ENCODE measurements at places on chromosomes 1 and 21.
A peak's percentile ranks its signal among the peaks of the same experiment; 100 is the strongest.

DNA sequence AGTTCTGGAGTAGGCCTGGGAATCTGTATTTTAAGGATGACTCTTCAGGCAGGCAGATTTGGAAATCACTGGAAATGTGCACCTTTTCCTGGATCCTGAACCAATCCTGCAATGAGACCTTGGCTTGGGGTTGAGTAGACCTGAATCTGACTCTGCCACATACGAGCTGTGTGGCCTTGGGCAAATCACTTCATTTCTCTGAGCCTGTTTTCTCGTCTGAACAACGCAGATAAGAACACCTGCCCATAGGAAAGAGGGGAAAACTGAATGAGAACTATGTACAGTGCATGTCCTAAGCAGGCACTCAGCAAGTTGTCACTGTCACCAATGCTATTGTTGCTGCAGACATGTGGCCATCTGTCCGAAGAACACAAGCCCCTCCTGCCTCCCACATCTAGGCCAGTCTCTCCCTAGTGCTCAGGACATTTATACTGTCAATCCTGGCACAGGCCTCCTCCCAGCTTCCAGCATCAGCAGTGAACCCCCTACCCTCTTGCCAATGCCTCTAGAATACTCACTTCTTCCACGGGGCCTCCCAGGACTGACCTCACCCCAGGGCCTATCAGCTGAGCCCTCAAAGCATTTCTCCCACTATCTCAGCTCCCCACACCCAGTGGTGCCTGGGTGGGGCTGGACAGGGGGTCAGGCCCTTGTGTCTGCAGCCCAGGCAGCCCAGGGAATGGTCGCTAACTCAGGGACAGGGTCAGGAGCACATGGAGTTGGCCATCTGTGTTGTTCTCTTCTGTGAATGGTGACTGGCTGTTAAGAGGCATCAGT, 88.8 kb upstream of the ZBTB40 start:
- no peak for DNase-seq

- DNase-seq = no peak
These were observed 189.6 kb upstream of the ST6GALNAC5 start for GRCh38 chr1:76677416-76678405.

GRCh38 chr21:34372321-34372720, 3.0 kb upstream of the SMIM11 start:
- DNase-seq = no peak

- DNase-seq = no peak
These were observed 111.7 kb downstream of the DUSP10 start for GRCh38 chr1:221630236-221630635.

GRCh38 chr1:243291292-243291691, 35.5 kb downstream of the SDCCAG8 start:
- DNase-seq = no peak

DNA sequence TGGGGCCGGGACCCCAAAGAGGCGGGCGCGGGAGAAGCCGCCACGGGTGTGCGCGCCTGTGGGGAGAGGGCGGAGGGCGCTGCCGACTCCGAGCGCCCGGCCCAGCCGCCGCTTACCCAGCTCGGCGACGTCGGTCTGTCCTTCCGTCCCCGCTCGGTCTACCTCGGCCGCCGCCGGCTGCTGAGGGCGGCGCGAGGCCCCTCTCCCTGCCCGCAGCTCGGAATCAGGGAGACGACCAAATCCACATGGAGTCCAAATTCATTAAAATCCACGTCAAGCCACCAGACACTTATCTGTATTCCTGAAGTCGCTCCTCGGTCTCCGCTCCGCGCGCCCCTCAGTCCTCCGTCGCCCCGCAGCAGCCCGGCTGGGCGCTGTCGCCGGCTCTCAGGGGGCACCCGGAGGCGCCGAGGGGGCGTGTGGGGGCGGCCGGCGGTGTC, 637 bp downstream of the PLXNA2 start:
- no peak for DNase-seq

- DNase-seq = no peak
These were observed 7.4 kb upstream of the TIAM1 start for GRCh38 chr21:31351438-31351837.

DNA sequence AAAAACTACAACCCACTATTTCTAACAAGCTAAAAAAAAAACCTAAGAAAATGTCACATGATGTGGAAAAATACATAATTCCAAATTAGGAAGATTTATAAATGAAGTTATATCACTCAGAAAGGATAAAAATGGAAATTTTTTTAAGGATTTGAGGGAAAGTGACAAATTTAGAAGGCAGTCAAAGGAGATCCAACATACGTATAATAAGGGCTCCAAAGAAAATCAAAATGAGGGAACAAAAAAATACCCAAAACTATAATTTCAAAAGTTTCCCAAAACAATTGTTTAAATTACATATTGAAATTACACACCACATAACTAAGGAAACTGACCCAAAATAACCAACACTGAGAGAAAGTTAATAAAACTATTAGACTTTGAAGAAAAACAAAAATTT, 381.1 kb upstream of the KAZN start:
- no peak for DNase-seq

- no peak for DNase-seq
These were observed 68.2 kb downstream of the OVGP1 start for GRCh38 chr1:111359376-111359775.

GRCh38 chr1:30668024-30668423, 55.4 kb downstream of the MATN1 start:
- DNase-seq = no peak

DNA sequence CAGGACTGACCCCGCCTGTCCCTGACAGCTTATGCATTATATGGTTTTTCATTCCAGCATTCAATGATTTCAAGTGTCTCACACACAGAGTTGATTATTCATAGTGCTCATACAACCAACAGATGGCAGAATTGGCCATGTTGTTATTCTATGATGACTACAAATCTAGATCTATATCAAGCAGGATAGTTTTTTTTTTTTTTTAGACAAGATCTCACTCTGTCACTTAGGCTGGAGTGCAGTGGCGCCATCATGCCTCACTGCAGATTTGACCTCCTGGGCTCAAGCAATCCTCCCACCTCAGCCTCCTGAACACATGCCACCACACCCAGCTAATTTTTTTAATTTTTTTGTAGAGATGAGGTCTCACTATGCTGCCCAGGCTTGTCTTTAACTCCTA, 40.1 kb upstream of the LRRC8D start:
- no peak for DNase-seq

GRCh38 chr1:160419838-160420169, 19.4 kb downstream of the VANGL2 start:
- DNase-seq = no peak

GRCh38 chr1:223353939-223354338, 10.0 kb downstream of the SUSD4 start:
- no peak for DNase-seq

- DNase-seq = peak; percentile 1
These were observed 1.6 kb downstream of the LMO4 start for GRCh38 chr1:87330057-87330884.

GRCh38 chr1:91603409-91603808, 102.8 kb downstream of the CDC7 start:
- DNase-seq = peak; percentile 25

DNA sequence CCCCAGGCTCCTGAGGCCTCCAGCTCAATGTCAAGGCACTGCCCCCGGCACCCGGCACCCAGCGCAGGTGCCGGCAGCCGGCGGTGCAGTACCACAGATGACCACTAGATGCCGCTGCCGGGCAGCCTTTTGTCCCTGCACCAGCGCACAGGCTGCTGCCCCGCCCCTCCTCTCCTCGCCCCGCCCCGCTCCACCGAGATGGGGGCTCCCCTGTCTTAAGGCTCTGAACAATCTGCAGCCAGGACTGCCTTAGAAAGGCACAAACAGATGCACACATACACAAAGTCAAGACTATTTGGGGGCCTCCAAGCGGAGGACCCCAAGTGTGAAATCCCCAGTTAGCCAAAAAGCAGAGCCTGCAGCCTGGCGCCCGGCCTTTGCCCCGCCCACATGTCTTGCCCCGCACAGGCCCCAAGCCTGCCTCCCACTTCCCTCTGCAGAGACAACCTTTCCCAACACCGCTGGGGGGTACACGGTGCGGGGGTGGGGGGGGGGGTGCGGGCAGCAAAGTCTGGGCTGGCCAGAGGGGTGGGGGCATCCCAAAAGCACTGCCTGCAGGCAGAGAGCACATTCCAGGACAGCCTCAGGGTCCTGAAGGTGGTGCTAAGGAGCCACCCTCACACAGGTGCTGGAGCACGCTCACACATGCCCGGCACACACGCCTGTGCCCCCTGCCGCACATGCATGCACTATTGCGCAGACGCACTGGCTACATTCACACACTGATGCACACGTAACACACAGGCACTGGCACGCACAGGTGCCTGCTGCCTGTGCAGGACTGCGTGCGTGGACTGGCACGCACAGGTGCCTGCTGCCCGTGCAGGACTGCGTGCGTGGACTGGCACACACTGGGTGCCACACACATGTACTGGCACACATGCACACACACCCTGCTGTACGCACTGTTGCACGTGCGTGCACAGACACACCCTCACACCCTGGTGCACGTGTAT, 37.1 kb downstream of the ARHGEF16 start:
- DNase-seq = peak; percentile 73

Data from stimulated activated naive CD4-positive, alpha-beta T cell treated with Interleukin-2 at 50 U/mL for 16 hours (primary cell).